ENCODE measurements at places on chromosomes 16 and 17. TPM values are rescaled to one million over a fixed set of nuclear protein-coding genes. Genes with fewer than 3 reads are reported as not detected.

Gene CBLN1
- 0.13 TPM for total RNA-seq

Gene CMTM1
- total RNA-seq, result 1.4 TPM

Gene RCVRN
- not detected for total RNA-seq

Gene TP53TG3
- total RNA-seq, result 0.61 TPM

Gene ELMO3
- 1.5 TPM for total RNA-seq

Gene ZP2
- not detected for total RNA-seq

Gene GPR179
- 0.02 TPM for total RNA-seq

Gene OR4D1
- not detected for total RNA-seq

Gene CHRNE
- total RNA-seq, result not detected

Gene CDRT15L2
- not detected for total RNA-seq

Gene PRSS21
- total RNA-seq, result not detected

Gene SLC16A11
- total RNA-seq, result not detected

Gene OR1F1
- total RNA-seq, result 0.18 TPM

Gene TP53TG3D
- 1.1 TPM for total RNA-seq

Gene TBC1D3
- total RNA-seq, result not detected

Gene BRIP1
- 4.4 TPM for total RNA-seq

Gene TNFSF13
- 0.87 TPM for total RNA-seq

Gene CACNG4
- total RNA-seq, result 13.9 TPM

Gene ENPP7
- not detected for total RNA-seq

Gene VWA3A
- not detected for total RNA-seq

Gene EME2
- 6.5 TPM for total RNA-seq

Gene HOXB1
- total RNA-seq, result not detected

Gene ZNF598
- total RNA-seq, result 60.1 TPM

Gene TBX21
- total RNA-seq, result 0.19 TPM

Gene RPGRIP1L
- total RNA-seq, result 10.4 TPM

Gene HOXB5
- total RNA-seq, result 2.2 TPM

Gene SOST
- total RNA-seq, result not detected

Gene GFAP
- 0.98 TPM for total RNA-seq

Gene MFSD6L
- not detected for total RNA-seq

Gene MT1X
- 538 TPM for total RNA-seq

Gene ZFP3
- 1.0 TPM for total RNA-seq

Gene TEKT5
- total RNA-seq, result not detected

Gene AIPL1
- not detected for total RNA-seq

Gene ATP2A1
- total RNA-seq, result 1.8 TPM

Gene SPATA22
- total RNA-seq, result not detected

Gene KRT27
- total RNA-seq, result not detected

Gene CCDC78
- total RNA-seq, result 5.6 TPM

Gene KIF18B
- 35.4 TPM for total RNA-seq

Gene SULT1A4
- 33.0 TPM for total RNA-seq

Gene WNT9B
- not detected for total RNA-seq

Gene RAB26
- 2.9 TPM for total RNA-seq
